Skin of body (tissue), 3 donors: ENCODE measurements at places on chromosomes 16 and 17.

- no peak for DNase-seq
Measured at GRCh38 chr16:700684-701584, 4.7 kb downstream of the FBXL16 start.

GRCh38 chr16:86022381-86022960 lies 123.5 kb downstream of the IRF8 start:
- DNase-seq = no peak

DNA sequence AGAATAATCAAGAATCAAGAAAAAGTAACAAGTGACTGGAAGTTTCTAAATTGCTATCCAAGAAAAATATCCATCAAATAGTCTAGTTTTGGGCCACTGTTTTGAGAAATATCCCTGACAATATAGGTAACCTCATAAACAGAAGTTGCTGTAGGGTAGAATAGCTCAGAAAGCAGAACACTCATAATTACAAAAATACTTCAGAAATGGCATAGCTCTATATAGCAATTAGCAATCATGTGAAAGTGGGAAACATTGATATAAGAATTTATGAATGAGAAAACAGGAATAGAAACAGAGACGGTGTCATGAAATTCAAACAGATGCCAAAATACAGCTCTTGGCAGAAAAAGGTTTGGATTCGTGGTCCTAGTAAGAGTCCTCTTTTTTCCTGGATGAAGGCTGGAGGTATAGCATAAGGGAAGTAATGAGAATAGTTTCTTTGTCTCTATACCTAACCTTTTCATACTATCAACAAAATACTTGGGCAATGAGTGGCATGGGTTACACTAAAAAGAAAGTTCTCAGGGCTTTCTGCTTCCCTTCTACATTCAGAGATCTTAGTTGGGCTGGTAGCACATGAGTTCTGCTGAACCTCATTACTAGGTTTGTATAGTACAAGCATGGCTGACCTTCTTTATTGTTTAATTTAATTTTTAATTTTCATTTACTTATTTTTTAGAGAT lies 33.5 kb downstream of the SPAG9 start:
- no peak for DNase-seq

- no peak for DNase-seq
Measured at GRCh38 chr17:5919089-5919488, 151.1 kb upstream of the WSCD1 start.

- no peak for DNase-seq
Measured at GRCh38 chr17:81294512-81295030, 536 bp downstream of the SLC38A10 start.

- DNase-seq = peak; percentile 12
Measured at GRCh38 chr16:1527836-1528811, 5.3 kb upstream of the TMEM204 start.

DNA sequence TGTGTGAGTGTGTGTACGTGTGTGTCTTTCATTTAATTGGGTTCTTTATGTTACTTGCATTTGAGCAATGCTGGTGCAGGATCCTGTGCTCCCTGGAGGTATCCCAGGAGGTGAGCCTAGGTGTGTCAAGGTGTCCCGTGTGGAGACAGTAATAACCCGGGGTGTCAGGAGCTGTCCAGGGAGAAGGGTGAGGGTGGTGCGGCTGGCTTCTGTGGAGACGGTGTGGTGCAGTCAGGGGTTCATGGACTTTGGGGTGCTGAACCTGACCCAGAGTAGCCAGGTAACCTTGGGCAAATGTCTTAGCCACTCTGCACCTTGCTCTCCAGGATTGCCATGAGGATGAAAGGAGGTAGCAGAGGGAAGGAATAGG lies 7.4 kb upstream of the ELAC2 start:
- no peak for DNase-seq

GRCh38 chr17:2704890-2705248 lies 6.7 kb downstream of the CLUH start:
- DNase-seq = no peak

DNA sequence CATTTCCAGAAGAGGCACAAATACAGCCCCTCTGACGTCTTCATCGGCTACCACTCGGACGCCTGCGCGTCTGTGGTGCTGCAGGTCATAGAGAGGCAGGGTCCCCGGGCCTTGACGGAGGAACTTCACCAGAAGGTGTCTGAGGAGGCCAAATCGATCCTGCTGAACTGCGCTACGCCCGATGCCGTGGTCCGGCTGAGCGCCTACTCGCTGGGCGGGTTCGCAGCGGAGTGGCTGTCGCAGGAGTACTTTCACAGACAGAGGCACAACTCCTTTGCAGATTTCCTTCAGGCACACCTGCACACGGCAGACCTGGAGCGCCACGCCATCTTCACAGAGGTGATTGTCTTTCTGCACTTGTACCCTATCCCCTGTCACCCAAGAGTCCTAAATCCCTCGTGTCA lies 67.0 kb upstream of the ENDOV start:
- DNase-seq = no peak

- no peak for DNase-seq
Measured at GRCh38 chr16:65172356-65172755, 50.5 kb upstream of the CDH11 start.

GRCh38 chr17:74601944-74602572 lies 10.0 kb upstream of the CD300LD start:
- DNase-seq = no peak

- DNase-seq = no peak
Measured at GRCh38 chr16:3541527-3542155, 35.6 kb downstream of the NLRC3 start.

DNA sequence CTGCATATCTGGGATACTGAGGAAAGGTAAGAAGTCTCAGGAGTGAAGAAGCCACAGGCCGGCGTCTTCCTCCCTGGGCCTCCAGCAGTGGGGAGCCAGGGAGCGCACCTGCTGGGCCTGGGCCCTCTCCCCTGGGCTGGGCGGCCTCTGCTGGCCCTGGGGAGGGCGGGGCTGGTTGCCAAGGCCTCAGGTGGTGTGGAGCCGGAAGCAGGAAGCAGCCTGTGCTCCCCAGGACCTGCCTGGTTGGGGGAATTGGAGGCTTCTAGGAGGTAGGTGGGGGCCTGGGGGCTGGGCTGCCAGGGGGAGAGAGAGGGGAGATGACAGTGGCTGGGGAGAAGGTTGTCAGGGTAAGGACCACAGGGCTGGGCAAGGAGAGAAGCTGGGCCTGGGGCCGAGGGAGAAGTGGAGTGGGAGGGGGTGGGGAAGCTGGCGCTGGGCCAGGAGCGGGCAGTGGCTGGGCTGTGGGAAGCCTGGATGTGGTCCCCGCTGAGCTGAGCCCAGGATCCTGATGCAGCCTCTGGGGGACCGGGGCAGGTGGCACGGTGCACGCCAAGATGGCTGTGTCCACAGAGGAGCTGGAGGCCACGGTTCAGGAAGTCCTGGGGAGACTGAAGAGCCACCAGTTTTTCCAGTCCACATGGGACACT lies at the start of gene SMIM22:
Gene SMIM22 (plus strand): TSS at position 189 of the 647 bp plus-strand sequence. CDS start 366 bp downstream, at position 555.
- no peak for DNase-seq

DNA sequence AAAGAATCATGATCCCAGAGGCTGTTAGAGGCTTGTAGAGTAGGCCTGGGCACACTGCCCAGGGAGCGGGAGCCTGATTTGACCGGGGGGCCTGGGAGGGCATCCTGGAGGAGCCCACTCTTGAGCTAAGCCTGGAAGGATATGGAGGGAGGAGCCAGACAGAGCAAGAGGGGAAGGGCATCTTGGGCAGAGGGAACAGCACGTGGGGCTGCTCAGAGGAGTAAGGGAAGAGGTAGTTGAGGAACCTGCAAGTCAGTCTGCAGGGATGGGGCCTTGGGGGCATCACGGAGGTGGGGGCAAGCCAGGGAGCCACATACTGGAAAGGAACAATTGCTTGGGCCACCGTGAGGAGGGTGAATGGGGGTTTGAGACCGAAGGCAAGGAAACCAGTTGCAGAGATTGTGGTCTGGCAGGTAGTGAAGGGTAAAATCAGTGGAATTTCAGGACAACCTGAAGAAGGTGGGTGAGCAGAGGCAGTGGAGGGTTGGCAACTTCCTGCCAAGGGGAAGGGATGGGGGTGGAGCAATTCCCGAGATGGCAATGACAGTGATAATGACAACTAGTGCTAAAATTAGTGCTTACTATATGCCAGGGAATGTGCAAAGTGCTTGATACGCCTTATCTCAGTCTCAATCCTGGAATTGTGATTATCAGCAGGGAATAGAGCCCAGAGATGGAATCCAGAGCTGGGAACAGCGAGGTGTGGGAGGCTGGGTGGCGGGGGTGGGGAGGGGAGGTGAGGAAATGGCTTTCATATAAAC lies 9.7 kb upstream of the RAI1 start:
- DNase-seq = no peak
